ENCODE measurements at places on chromosomes 11 and 22.
A peak's percentile ranks its signal among the peaks of the same experiment; 100 is the strongest.

- DNase-seq, result peak; percentile 1
These were observed 367.1 kb upstream of the PDGFD start for GRCh38 chr11:104531075-104531474.

DNA sequence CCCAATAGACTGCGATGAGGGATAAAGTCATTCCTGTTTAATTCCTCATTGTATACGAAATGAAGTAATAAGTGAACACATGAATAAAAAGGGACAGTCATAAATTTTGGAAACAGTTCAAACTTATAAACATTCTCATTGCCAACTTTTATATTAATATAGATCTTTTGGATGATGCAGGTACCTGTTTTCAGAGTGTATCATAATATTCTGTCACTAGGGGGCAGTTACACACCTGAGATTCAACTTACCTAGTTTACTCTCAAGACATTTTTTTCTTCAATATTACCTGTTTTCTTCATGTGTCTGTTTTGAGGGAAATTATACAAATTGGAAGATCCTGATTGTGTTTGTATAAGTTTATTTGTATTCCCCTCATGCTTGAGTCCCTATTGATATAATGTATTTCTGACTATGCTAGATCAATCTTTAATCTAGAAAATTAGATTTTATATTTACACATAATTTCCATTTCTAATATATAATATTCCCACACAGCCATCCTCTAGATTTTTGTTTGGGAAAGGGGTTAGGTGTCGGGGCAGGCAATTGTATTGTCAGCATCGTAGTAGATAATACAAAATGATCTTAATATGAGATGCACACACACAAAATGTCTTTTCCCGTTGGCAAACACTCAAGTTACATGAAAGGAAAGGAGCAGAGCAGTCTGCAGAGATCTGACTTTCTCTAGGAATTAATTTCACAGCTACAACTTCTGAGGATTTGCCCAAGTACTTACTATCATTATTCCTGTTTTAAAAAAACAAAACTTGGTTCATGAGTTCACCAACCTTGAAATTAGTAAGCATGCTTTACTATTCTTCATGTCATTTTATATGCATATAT is 18.4 kb downstream of the FDX1 start:
- no peak for DNase-seq

DNA sequence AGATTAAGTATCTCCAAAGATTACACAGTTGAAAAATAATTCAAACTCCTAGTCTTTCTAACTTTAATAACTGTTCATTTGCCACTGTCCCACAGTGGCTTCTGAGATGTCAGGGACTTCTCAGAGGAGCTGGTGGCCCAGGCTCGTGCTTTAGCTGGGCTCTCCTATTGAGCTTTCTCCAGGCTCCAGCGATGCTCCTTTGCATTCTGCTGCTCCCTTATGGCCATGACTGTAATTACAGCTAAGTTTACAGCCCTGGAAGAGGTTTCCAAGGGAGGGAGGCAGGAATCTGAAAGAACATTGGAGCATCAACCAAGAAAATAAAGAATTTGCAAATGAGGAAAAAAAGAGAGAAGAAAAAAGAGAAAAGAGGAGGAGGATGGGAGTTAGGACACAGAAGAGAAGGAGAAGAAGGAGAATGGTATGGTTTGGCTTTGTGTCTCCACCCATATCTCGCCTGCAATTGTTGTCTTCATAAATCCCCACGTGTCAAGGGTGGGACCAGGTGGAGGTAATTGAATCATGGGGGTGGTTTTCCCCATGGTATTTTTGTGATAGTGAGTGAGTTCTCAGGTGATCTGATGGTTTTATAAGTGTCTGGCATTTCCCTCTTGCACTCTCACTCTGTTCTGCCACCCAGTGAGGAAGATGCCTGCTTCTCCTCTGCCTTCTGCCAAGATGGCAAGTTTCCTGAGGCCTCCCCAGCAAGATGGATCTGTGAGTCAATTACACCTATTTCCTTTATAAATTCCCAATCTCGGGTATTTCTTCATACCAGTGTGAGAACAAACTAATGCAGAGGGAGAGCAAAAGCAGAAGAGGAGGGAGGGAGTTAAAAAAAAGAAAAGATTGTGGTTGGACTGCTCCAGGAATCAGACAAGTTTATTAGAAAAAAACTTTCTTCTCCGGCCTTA is 857.0 kb downstream of the KCNA4 start:
- DNase-seq, result peak; percentile 32

- no peak for DNase-seq
These were observed 535 bp downstream of the AQP11 start for GRCh38 chr11:77590194-77590782.

DNA sequence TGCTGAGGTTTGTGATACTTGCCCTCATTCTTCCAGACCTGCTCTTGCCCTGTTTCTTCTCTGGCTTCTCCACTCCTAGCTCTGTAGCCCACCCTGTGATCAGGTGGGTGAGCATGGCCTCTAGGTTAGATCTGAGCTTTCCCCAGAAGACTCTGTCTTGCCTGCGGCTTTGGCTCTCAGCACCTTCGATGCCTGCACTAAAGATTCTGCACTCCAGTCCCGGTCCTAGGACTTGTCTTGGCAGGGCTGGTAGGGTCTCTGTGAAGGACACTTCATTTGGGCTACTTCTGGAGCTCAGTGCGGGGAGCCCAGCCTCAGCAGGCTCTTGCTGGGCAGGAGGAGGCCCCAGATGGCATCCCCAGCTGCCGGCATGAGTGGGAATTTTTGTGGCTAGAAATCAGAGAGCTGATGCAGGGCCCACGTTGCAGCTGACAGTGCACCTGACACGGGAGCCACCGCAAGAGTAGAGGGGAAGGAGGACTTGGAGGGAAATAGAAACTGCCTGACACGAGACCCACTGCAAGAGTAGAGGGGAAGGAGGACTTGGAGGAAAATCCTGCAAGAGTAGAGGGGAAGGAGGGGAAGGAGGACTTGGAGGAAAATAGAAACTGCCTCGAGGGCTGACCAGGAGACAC is 226.9 kb upstream of the B3GAT1 start:
- no peak for DNase-seq

GRCh38 chr22:46739094-46739870 is 1.2 kb upstream of the CERK start:
- DNase-seq, result peak; percentile 10
